ENCODE measurements at places on chromosomes 5 and 9.
A peak's percentile ranks its signal among the peaks of the same experiment; 100 is the strongest.

- no peak for DNase-seq
Measured at GRCh38 chr5:1490376-1490775, 33.4 kb downstream of the LPCAT1 start.

DNA sequence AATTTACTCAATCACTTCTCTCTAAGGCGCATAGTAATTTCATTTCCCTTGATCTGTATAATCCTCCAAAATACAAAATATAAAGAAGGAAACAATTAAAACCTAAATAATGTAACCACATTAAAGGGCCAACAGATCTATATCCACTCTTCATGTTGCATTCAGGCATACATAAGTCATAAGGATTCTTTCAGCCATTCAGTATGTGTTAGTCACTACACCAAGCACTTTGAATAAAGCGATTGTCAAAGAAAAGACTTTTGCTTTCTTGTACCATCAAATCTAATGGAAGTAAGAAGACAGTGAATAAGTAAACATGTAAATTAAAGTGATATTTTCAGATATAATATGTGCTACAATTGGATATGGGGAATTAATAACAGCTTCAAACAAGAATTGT, 569.2 kb upstream of the PTPRD start:
- DNase-seq, result no peak

DNA sequence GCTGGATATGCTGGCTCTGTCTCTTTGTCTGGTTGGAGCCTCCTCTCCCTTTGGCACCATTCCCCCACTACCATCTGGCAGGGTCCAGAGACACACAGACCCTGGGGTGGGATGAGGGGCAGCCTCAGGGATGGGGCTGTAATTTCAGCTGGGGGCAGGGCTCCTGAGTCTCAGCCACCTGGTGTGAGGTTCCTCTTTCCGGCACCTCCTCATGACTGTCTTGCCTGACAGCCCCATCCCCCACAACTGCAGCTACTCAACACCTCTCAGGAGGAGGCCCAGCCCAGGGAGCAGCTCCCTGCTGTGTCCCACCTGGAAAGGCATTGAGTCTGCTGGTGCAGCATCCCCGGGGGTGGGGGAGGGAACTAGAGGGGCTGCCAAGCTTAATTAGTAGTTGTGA, 11.7 kb upstream of the RPS14 start:
- DNase-seq, result no peak

GRCh38 chr5:112165897-112166737, 253.0 kb downstream of the EPB41L4A start:
- no peak for DNase-seq

GRCh38 chr5:138139781-138140090, 508 bp upstream of the NME5 start:
- DNase-seq, result no peak

DNA sequence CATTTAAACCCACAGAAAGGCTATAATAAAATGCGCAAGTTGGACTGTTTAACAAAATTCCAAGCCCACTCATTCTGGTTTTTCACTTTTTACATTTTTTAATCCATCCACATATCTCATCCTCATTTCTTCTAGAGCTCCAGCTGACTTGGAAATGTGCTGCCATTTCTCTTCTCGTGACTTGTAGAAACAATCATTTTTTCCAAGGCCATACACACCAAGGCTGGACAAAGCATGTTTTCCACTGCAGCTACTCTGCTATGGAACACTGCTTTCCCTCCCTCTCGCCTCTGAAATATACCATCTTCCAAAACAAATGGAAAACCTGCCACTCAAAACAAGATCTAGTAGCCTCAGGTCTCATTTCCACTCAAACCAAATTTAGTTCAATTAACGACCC, 141.1 kb downstream of the ESM1 start:
- DNase-seq, result no peak

DNA sequence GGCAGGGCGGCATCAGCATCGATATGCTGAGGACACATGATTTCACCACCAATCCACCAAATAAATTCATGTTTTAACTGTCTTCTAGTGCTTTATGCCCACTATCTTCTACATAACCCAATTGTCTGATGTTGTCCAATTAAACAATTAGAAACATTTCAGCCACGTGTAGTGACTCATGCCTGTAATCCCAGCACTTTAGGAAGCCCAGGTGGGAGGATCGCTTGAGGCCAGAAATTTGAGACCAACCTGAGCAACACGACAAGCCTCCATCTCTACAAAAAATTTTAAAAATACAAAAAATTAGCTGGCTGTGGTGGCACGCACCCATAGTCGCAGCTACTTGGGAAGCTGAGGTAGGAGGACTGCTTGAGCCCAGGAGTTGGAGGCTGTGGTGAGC, 128.1 kb downstream of the MYO10 start:
- DNase-seq, result no peak

- DNase-seq, result no peak
Measured at GRCh38 chr9:104774831-104775573, 11.1 kb downstream of the NIPSNAP3B start.

DNA sequence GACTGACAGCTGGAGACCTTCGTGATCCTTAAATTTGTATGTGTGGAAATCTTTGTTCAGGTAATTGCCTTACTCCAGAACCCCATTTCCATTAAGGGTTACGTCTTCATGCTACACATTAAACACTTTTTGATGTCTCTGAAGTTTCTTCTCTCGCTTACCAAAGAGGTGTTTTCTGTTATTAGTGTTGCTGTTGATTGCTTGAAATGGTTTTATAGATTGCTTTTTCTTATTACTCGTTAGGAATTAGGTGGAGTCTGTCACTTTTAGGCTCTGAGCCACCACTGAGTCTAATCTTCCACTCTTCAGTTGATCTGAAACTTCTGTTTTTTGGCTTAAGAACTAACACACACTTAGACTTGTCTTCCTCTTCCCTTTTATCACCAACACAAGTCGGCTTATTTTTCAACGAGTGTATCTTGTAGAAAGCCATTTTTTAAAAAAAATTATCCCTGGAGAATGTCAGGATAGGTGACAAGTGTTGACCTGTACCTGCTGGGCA, 62.2 kb upstream of the PPARGC1B start:
- DNase-seq, result no peak

GRCh38 chr9:33225319-33226147, 14.4 kb upstream of the SPINK4 start:
- peak; percentile 69 for DNase-seq

GRCh38 chr5:146904890-146905289, 26.3 kb upstream of the PPP2R2B start:
- DNase-seq, result no peak

DNA sequence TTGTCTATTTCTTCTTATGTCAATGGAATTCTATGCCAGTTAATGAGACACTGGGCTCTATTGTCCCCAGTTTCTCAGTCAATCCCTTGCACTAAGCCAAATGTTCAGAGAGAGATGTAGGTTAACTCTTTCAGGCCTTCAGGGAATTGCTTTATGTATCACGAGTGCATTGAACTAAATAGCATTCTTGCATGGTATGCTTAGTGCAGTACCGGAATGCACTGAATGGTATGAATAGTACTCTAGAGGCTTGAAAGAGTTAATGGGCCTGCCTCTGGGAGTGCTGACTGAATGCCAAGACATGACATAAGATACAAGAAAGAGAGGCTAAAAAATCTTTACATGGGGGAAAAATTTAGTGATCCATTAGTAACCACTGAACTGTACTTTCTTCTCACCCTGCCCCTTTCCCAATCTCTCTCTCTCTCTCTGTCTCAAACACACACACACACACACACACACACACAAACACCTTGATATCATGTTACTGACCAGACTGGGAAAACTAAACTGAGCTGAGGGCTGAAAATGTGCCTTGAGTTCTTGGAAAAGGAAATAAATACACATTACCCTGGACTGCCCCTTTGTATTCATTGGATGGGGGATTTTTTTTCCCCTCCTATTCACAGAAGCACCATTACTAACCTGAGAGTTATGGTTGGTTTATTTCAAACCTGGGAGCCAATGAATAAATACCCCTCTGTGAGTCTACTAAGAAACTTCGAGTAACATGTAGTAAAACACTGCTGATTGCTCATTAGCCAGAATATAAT, 35.4 kb upstream of the TMC1 start:
- no peak for DNase-seq

DNA sequence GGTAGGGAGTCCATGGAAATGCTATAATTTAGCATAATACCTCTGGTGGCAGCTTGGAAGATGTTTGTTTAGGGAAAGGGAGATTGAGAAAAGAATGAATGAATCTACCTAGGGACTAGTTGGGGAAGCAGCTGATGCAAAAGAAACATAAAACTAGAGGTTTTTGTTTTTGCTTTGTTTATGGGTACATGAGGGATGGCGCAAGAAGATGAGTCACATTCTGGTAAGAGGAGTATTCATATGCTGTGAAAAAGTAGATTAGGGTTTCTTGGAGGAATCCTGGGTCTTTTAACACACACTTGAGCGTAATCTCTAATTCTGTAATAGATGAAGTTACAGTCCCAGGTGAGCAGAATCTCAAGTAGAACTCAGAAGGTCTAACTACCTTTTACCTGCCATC, 17.1 kb downstream of the C9orf43 start:
- no peak for DNase-seq

DNA sequence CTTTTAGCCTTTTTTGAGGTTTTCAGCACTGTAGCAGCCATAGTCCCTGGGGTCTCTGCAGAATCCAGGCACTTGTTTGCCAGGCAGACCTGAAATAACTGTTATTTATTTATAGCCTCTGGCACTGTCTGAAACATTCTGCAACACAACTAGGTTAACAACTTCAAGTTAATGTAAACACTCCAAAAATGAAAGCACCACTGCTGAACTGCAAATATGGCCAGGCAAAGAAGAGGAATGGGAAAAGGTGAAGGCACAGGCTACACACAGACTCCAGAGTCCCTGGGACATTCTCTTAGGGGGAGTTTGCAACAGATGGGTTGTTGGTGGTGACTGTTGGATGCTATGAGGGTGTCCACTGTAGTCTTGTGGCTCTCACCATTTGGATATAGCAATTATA, 369.0 kb downstream of the MAT2B start:
- no peak for DNase-seq

DNA sequence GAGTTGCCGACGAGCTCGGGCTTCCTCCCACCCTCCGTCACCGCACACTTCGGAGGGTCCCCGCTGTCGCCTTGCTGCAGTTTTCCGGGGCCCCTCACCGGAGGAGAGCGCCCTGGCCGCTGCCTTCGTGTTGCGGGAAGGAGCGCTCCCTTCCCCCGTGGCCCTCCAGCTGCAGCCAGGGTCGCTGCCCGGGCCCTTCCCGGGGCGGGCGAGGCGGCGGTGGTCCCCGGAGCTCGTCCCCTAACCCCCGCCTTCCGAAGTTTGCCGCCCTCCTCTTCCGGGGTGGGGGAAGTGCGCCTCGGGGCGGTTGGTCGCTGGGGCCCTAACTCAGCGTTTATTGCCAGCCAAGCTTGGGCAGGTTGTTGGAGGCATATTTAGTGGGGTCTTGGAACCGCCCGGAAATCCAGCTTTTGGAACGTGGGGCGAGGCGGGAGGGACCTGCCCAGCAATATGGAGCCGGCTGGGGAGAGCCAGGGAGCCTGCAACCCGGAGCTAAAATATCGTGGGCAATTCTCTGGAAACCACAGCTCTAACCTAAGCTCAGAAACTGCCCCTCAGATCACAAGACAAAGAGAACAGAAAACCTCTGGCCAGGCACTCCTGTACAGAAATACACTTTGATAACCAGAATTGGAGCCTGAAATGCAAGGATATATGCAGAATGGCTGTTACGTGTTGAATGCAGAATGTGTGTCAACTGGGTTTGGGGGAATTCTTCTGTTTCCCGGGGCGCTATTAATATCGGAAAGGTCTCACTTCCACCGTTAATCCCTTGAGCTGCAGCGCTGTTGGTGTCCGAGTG, 890 bp downstream of the PIK3R1 start:
- DNase-seq, result peak; percentile 53

GRCh38 chr5:72543811-72544210, 36.6 kb upstream of the ZNF366 start:
- no peak for DNase-seq
